SW 1271 (cell line): ENCODE measurements at places on chromosomes 2 and 18.

- no peak for DNase-seq
Observed at GRCh38 chr2:795531-796041, 118.4 kb upstream of the TMEM18 start.

GRCh38 chr2:44189104-44189503 is 20.4 kb downstream of the PPM1B start:
- DNase-seq: no peak

GRCh38 chr2:3160751-3161330 is 216.8 kb downstream of the EIPR1 start:
- no peak for DNase-seq

DNA sequence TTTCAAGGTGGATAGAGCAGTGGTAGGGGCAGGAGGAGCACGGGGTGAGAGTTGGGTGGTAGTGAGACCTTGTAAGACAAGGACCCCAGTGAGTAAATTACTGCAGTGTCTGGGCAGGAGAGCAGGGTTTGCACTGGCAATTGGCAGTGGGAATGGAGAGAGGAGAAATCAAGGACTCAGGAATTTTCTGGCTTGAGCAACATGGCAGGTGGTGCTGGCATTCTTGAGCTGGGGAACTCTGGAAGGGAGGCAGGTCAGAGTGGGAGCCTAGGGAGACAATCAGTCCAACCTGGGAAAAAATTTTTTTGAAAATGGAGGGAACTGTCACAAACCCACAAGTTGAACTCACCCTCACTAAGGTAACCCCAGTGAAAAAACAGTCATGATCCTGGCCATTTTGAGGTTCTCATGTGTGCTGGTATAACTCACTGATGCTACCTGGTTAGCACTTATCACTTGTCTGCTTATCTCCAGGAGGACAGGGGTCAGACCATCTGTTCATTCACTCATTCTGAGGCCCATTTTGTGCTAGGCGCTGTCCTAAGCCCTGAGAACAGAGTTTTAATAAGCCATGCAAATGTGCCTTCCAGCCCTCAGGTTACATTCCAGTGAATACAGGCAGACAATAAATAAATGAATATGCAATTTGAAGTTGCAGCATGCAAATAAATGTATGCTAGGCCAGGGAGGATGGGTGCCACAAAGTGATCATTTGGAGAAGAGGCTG is 92.2 kb upstream of the SEC11C start:
- no peak for DNase-seq

DNA sequence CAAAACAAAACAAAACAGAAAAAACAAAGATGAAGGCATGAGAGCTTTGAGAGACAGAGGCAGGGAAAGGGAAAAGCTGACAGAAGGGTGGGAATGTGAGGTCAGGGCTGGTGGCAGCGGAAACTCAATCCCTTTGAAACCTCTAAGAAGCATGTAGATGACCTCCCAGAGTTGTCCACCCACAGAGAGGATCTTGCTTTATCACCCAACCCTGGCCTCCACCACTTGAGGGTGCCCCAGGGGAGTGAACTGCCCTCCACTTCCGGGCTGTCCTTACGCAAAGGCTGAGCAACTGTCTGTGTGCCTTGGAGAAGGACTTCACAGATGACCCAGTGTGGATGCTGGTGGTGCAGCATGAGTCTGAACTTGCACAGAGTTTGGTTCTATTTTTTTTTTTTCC is 26.7 kb downstream of the PDCL3 start:
- DNase-seq: no peak

DNA sequence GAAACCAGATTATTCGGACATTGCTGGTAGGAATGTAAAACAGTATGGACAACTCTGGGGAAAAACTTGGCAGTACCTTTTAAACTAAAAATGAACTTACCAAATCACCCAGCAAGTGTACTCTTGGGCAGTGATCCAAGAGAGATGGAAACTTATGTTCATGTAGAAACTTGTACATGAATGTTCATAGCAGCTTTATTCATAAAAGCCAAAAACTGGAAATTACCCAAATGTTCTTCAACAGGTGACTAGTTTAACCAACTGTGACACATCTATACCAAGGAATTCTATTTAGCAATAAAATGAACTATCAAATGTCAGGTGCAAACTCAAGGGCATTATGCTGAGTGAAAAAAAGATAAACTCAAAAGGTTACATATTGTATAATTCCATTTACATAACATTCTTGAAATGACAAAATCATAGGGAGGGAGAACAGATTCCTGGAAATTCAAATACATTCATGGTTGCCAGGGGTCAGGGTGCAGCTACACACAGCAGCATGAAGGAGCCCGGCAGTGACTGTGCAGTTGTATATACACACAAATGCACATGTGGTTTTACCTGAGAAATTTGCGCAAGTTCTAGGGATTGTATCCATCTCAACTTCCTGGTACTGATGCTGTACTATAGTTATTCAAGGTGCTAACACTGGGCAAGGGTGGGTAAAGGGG is 3.5 kb upstream of the RNU4ATAC start:
- no peak for DNase-seq

DNA sequence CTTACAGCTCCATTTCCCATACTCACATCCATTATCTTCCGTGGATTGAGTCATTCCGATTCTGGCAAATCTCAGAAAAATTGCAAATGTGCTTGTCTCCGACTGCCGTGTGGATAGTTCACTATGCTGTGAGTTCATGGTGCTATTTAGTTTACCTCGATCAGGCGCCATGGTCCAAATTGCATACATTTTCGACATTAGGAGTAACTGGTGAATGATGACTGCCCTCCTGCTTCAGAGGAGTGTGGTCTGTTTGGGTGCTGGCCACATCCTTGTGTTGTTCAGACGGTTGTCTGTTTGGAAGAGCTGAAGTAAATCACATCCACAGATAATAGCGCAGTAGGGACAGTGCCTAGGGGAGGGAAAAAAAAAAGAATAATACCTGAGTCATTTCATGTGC is 439.5 kb downstream of the ZNF516 start:
- DNase-seq: no peak
